ENCODE measurements at places on chromosomes 1 and 21. TPM values are rescaled to one million over a fixed set of nuclear protein-coding genes. Genes with fewer than 3 reads are reported as not detected.
A peak's percentile ranks its signal among the peaks of the same experiment; 100 is the strongest.

GRCh38 chr1:178688244-178688643, 36.8 kb upstream of the RALGPS2 start:
- DNase-seq, result no peak

DNA sequence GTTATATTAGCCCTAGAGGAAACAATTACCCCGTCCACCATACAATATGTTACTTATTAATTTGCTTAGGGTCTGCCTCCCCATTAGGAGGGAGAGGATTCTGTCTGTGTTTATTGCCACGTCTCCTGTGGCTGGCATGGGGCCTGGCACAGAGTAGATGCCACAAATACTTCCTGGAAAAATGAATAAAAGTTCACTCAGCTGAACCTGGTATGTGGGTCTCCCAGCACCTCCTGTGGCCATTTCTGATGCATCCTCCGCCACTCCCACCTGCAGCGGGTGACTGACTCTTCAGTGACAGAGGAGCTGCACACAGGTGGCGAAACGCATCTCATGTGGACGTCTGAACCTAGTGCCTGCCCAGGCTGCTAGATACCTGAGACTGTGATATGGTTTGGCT, 112.7 kb downstream of the CLIC6 start:
- no peak for DNase-seq

- DNase-seq, result no peak
Measured at GRCh38 chr1:231144416-231145193, 17.3 kb upstream of the TRIM67 start.

GRCh38 chr1:197776351-197777105, 1.2 kb upstream of the DENND1B start:
- DNase-seq, result no peak

- DNase-seq, result no peak
Measured at GRCh38 chr1:37890378-37891014, 31.1 kb upstream of the MTF1 start.

DNA sequence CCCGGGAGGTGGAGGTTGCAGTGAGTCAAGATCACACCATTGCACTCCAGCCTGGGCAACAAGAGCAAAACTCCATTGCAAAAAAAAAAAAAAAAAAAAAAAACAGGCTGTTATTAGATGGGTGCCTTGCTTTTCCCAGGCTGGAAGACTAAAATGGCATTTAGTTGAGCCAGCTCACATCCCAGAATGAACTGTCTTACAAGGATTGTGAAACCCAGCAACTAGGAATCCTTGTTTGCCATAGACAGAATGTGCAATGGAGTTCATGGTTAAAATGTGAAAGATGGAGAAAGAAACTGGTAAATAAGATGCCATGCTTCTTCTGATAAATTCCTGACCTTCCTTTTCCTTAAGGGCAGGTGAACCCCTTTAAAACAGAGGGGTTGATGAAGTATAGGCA, 215.8 kb upstream of the GREM2 start:
- DNase-seq, result no peak

- DNase-seq, result no peak
Measured at GRCh38 chr1:3657578-3658230, 5.4 kb downstream of the TP73 start.

GRCh38 chr1:147850737-147851136, 51.9 kb upstream of the GJA8 start:
- DNase-seq, result no peak

DNA sequence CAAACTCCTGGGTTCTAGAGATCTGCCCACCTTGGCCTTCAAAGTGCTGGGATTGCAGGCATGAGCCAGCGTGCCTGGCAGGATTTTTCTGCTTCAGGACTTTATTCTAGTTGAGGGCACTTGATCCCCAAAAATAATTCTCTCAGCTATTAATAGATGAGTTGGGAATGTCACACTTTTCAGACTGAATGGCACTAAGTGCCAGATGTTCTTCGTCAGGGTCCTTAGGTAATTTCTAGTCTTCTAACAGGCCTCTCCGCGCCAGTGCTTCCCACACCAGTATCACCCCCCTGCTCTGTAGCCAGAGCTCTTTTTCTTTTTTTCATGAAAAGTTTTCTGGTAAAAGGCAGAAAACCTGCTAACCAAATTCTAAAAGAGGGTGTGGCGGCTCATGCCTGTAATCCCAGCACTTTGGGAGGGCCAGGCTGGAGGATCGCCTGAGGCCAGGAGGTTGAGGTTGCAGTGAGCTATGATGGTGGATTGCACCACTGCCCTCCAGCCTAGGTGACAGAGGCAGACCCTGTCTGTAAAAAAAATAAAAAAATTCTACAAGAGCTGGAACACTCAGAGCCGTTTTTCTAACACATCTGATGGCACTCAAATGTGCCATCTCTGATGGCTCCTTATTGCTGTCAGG, 6.1 kb upstream of the SARS1 start:
- DNase-seq, result no peak

DNA sequence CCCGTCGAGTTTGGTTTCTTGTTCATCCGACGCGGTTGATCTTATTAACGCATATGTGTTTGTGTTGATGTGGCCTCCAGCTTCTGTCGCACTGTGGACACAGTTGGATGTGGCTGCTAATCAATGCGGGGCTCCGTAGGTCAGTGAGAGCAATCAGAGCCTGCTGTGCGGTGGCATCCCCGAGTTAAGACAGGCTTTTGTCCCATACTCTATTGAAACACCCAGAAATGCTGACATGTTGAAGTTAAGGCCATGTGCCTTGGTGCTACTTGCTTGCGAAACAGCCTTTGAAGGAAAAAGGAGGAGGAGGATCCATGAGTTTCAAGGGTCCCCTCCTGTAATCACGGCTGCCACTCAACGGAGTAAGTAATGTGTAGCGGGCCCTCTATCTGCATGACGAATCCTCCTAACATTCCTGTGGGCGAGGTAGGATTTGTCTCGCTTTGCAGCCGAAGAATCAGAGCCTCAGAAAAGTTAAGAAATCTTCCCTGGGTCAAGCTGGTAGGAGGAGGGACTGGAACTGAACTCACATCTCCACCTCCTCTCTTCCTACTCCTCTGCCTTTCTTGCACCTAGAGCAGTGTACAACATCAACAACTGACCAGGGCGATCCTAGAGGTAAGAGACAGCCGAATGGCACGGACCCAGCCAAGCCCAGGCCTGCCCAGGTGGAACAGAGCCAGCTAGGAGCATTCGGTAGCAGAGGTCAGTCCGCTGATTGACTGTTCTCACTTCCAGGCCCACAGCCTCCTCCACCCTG, 19.5 kb downstream of the PDE9A start:
- DNase-seq, result no peak

- DNase-seq, result no peak
Measured at GRCh38 chr1:44472620-44473525, 67.8 kb downstream of the RNF220 start.

GRCh38 chr1:177984136-177984525, 14.3 kb upstream of the SEC16B start:
- DNase-seq, result peak; percentile 28

DNA sequence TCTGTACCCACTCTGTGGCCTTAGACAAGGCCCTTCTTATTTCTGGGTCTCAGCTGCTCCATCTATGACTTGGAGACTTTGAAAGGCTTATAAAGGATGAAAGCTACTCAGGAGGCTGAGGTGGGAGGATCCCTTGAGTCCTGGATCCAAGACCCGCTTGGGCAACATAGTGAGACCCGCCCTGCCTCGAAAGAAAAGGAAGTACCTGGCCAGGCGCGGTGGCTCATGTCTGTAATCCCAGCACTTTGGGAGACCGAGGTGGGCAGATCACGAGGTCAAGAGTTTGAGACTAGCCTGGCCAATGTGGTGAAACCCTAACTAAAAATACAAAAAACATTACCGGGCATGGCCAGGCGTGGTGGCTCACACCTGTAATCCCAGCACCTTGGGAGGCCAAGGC, 13.4 kb downstream of the ID3 start:
- no peak for DNase-seq

GRCh38 chr1:50851034-50851433, 109.0 kb downstream of the FAF1 start:
- no peak for DNase-seq

GRCh38 chr1:173453982-173454381, 23.2 kb upstream of the PRDX6 start:
- DNase-seq, result no peak

GRCh38 chr1:27973771-27974416, 14.1 kb downstream of the XKR8 start:
- DNase-seq, result no peak

- no peak for DNase-seq
Measured at GRCh38 chr1:185500001-185500626, 183.1 kb upstream of the IVNS1ABP start.

DNA sequence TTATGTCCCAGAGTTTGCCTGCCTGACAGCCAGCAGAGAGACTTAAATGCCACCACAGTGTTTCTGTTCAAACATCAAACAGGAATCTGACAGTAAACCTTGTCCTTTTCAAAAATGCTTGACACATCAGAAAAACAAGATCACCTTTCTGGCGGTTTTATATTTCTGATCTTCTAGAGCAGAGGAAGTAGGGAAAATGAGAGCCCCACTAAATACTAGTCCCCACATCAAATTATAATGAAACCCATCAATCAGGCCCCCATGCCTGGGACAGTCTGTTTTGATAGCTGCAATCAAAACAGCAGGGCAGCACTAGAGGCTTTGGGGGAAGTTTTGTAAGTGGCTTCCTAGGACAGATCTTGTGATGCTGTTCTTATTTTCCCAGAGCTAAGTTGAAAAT, 129.3 kb downstream of the CNIH3 start:
- no peak for DNase-seq

- DNase-seq, result no peak
Measured at GRCh38 chr1:25538191-25538767, 5.1 kb upstream of the LDLRAP1 start.

- DNase-seq, result no peak
Measured at GRCh38 chr1:56357927-56358690, 221.3 kb downstream of the PLPP3 start.

GRCh38 chr1:246383239-246383589, 123.9 kb downstream of the SMYD3 start:
- DNase-seq, result no peak

- DNase-seq, result no peak
Measured at GRCh38 chr1:206606867-206607266, 5.4 kb downstream of the EIF2D start.

- DNase-seq, result no peak
Measured at GRCh38 chr1:198686069-198686728, 47.4 kb downstream of the PTPRC start.

- no peak for DNase-seq
Measured at GRCh38 chr1:46458846-46459245, 30.8 kb upstream of the DMBX1 start.

GRCh38 chr1:47325528-47325927, 8.1 kb upstream of the CMPK1 start:
- no peak for DNase-seq

DNA sequence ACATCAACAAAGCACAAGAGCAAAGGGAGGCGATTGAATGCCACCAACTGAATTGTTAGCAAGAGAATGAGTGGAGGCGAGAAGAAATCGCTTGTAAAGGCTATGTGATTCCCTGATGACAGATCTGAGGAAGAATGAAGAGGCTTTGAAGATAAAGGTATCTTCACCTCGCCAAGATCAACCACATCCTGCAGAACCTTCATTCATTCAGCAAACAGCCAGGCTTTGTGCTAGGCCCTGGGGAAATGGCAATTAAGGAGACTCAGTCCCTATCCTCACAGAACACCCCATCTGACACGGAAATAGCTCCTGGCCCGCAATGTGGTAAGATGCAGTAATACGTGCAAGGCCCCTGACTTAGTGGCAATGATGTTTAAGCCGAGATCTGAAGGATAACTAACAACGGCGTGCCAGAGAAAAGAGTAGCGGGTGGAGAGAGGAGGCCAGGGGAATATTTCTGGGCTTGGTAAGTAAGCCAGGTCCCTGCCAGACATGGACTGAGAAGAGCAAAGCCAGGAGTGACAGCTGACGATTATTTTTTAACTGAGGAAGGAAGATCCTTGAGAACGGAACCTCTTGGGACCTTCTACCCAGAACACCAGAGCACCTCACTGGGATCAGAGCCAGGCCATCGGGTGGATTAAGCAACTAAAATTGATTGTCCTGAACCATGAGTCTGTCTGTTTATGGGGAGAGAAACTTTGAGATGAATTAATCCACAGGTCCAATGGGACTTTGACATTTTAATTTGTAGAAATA, 4.6 kb upstream of the VSIG8 start:
- no peak for DNase-seq

GRCh38 chr1:89429062-89429461, 65.2 kb downstream of the GBP6 start:
- DNase-seq, result no peak

- no peak for DNase-seq
Measured at GRCh38 chr1:201226178-201226514, 35.5 kb downstream of the IGFN1 start.

- no peak for DNase-seq
Measured at GRCh38 chr1:171798765-171799164, 17.3 kb downstream of the METTL13 start.

DNA sequence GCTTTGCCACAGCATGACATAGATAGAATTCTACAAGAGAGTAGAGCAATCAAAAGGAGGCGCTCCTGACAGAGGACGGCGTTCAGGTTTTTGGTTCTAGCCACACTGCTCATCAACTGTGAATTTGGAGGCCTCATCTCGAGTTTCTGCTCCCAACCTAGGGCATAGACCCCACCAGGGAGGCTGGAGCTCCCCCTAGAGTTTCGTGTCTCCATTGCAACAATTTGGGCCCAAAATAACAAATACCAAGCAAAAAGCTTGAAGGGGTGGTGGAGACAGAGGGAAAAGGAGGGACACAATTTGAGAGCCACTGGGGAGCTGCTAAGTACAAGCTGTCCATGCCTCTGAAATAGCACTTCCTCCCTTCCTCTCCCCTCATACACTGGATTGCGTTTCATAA, 297.0 kb downstream of the GPATCH2 start:
- DNase-seq, result no peak

DNA sequence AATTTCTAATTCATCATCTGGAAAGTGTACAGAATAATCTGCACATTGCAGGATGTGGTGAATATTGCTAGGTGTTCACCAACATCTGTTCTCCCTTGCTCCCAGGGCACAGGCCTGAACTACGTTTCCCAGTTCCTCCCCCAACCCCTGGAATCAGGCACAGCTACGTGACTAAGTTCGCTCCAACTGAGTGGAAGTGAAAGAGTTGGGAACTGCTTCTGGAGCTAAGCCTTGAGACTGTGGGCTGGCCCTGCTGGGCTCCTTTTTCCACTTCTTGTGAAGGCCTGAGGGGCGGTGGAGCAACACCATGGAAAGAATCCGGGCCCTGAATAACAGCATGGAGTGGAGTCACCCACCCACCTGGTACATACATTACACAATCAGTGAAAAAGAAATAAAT, 534.6 kb downstream of the SMYD3 start:
- DNase-seq, result no peak

LCE6A gene
- total RNA-seq, result not detected

G0S2 gene
- total RNA-seq, result 307 TPM

PLPPR5 gene
- not detected for total RNA-seq

TMEM39B gene
- 5.8 TPM for total RNA-seq

LRRIQ3 gene
- total RNA-seq, result 0.44 TPM

BCAS2 gene
- 32.9 TPM for total RNA-seq

PGLYRP3 gene
- not detected for total RNA-seq

C1orf35 gene
- 7.1 TPM for total RNA-seq

PLA2G2F gene
- total RNA-seq, result not detected

EFNA4 gene
- 1.7 TPM for total RNA-seq

EDN2 gene
- total RNA-seq, result 0.47 TPM

CRTC2 gene
- 19.7 TPM for total RNA-seq

SPATA1 gene
- total RNA-seq, result 0.66 TPM

PSMA5 gene
- 49.9 TPM for total RNA-seq

CAMK1G gene
- not detected for total RNA-seq

UQCRHL gene
- total RNA-seq, result 6.0 TPM

EXOC8 gene
- 12.2 TPM for total RNA-seq

KPRP gene
- total RNA-seq, result not detected

COL9A2 gene
- 0.27 TPM for total RNA-seq

All from left ventricle myocardium inferior (tissue), 1 donor.